ENCODE measurements at places on chromosomes 16 and 17.

- no peak for DNase-seq
Measured at GRCh38 chr17:17856386-17856785, 19.6 kb upstream of the SREBF1 start.

DNA sequence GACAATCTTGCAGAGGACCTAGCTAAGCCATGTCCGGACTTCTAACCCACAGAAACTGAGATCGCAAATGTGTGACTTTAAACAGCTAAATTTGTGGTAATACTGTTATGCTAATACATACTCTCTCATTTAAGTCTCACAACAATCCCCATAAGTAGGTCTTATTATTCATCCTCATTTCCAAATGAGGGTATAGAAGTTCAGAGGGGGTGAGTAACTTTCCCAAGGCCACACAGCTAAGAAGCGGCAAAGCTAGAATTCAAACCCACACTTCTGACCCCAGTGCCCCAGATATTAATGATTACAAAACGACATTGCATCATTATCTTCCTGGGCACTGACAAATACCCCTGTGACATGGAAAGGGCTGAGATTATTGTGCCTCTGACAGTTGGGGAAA, 81.4 kb downstream of the CNGB1 start:
- DNase-seq, result no peak

DNA sequence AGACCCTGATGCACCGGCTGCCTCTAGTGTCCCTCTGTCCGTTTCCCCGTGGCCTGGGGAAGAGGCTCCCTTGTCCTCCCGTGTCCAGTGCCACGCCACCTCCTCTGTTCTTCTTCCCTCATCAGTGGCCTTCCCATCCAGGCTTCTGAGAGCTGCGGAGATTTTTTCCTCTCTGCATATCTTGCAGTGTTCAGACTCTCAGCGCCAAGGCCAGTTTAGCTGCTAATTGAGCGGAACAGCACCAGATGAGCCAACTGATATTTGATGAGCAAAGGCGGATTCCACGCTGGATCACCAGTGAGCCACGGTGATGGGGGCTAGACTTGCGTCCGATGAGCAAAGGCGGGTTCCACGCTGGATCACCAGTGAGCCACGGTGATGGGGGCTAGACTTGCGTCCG, 257.6 kb downstream of the FOXL1 start:
- no peak for DNase-seq

GRCh38 chr17:16987830-16988601, 16.1 kb upstream of the TNFRSF13B start:
- DNase-seq, result peak; percentile 68

- DNase-seq, result no peak
Measured at GRCh38 chr17:39636587-39636926, 387 bp upstream of the STARD3 start.

- DNase-seq, result no peak
Measured at GRCh38 chr17:2551928-2552327, 40.2 kb upstream of the METTL16 start.

GRCh38 chr17:63337579-63337978, 108.5 kb downstream of the CYB561 start:
- DNase-seq, result no peak

DNA sequence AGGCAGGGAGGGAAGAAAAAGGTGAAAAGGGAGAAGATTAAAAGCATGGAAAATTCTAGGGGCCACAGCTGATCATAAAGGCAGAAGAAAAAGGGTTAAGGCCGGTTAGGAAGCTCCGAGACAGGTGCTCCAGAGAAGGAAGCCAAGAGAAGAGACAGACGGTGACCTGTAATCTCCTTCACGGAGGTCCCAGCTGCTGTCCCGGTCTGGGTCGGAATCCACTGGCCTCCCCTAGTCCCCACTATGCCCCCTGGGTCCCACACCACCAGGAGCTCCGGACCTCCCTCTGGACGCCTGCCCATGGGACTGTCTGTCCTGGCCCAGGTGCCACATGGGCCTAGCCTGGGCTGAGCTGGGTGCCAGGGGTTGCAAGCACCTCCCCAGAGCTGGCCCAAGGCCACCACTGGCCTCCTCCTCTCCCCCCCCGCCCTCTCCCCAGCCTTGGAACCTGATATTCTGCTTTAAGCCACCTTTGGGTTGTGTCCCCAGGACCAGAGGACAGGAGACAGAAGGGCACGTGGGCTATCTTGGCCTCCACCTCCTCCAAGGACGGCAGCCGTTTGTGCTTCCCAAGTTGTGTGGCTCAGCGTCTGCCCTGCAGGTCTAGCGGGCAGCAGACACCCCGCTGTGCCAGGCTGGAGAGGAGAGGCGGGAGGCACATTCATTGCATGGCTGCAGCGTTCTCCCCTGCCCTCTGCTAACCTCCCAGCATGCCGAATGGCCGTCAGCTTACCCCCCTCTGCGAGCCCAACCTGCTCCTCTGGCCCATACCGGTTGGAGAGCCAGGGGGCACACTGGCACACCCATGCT, 102.4 kb downstream of the ENGASE start:
- DNase-seq, result no peak

GRCh38 chr16:88747588-88748301, 37.3 kb downstream of the PIEZO1 start:
- DNase-seq, result peak; percentile 50

- no peak for DNase-seq
Measured at GRCh38 chr16:86107215-86107825, 208.4 kb downstream of the IRF8 start.

DNA sequence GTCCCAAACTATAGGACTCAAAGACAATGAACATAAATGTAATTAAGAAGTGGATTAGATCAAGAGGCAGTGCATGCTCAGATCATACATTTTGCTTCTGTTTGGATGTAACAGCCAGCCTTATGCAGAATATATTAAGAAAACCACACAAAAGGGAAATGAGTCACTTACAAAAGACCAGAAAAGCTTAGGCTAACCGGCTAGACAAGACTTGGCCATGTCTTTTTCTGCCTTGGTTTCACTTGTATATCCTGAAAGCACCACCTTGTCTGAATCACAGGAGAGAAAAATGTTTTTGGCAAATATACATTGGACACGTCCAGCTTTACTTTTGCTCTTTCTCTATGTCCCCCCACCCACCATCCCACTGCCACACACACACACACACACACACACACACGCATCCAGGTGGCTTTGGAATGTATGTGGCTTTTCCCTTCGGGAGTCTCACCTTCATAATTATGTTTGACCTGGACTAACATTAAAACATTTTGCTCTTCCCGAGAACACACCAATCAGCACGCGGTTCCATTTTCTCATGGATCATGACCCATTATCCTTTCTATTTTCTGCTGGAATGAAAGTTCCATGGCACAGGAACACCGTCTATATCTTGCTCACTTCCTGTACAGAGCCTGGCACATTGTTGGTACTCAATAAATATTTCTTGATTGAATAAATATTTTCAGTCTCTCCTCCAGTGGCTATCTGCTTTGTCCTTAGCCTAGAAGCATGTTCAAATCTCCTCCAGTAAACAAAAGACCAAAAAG, 64.6 kb downstream of the CDK5R1 start:
- no peak for DNase-seq

GRCh38 chr17:29051194-29051593, 8.3 kb downstream of the PIPOX start:
- no peak for DNase-seq

- DNase-seq, result no peak
Measured at GRCh38 chr16:31080035-31080629, 5.9 kb downstream of the ZNF646 start.

- no peak for DNase-seq
Measured at GRCh38 chr16:75105306-75106061, 11.1 kb downstream of the LDHD start.

- DNase-seq, result no peak
Measured at GRCh38 chr16:80344570-80344969, 196.2 kb upstream of the DYNLRB2 start.

DNA sequence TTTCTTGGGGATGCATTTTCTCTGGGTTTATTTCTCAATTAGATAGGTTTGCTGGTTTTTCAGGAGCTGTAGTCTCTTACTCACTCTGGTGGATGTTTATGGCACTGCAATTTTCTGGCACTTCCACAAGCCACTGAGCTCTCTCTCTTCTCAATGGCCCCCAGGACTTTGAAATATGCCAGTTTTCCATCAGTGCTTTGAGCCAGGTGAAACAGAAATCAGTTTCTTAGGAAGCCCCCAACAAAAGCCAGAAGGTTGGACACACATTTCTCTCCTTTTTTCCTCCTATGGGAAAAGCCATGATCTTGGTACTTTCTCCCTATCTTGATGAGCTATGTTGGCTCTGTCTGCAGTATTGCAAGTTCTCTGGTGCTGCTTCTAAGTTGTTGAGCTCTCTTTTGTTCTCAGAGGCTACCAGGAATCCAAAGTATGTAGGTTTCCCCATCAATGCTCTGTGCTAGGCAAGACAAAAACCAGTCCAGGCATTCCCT, 90.7 kb upstream of the SMIM36 start:
- no peak for DNase-seq

- DNase-seq, result no peak
Measured at GRCh38 chr16:80931801-80932707, 74.6 kb downstream of the CMC2 start.

DNA sequence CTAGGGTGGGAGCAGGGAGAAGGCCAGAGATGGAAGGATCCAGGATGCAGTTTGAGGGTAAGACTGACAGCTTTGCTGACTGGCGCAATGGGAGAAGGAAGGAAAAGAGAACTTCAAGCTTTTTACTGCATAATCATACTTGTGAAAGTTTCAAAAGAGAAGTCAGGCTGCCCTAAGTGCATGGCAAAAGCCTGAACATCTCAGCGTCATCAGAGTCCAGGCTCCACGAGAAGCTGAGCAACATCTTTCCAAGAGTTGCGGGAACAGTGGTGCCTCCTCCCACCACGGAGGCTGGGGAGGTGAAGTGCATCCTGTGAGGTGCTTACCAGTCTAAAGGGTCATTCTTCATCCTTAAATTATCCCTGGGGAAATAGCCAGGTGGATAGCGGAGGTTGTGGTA, 26.9 kb upstream of the SLC38A8 start:
- no peak for DNase-seq

DNA sequence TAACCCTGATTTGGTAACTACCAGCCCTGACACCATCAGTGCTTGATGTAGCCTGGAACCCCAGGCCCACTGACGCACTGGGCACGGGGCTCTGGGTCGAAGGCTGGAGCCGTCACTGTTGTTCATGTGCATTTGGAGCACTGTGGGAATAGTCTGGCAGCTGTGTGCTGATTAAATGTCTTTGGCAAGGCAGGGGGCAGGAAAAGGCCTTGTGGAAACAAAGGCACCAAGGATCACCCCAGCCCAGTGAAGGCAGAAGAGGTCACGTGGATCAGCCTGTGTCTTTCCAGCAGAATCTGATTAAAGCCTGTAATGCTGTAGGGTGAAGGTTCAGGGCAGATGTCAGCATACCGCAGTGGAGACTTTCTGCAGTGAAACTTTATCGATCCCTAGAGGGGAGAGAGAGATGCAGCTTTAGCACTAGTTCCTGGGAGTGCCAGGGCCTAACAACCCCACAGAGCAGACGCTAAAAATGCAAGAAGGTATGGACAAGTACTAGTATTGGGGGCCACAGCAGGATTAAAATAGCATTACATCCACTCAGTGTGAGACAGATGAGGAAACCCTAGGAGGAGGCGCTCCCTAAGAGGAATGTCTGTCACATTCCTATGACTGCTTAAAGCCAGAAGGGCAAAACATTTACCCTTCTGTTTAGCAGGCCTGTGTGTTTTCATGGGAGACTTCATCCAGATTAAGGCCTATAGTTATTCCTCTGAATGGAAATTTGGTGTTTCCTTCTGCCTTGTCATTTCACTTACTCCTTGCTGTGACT, 9.7 kb downstream of the ZNHIT3 start:
- no peak for DNase-seq

GRCh38 chr16:273547-274421, 2.0 kb downstream of the RGS11 start:
- no peak for DNase-seq

GRCh38 chr17:79741751-79742588, 11.2 kb downstream of the ENPP7 start:
- DNase-seq, result peak; percentile 77

- DNase-seq, result no peak
Measured at GRCh38 chr16:87115646-87116045, 201.5 kb downstream of the C16orf95 start.

DNA sequence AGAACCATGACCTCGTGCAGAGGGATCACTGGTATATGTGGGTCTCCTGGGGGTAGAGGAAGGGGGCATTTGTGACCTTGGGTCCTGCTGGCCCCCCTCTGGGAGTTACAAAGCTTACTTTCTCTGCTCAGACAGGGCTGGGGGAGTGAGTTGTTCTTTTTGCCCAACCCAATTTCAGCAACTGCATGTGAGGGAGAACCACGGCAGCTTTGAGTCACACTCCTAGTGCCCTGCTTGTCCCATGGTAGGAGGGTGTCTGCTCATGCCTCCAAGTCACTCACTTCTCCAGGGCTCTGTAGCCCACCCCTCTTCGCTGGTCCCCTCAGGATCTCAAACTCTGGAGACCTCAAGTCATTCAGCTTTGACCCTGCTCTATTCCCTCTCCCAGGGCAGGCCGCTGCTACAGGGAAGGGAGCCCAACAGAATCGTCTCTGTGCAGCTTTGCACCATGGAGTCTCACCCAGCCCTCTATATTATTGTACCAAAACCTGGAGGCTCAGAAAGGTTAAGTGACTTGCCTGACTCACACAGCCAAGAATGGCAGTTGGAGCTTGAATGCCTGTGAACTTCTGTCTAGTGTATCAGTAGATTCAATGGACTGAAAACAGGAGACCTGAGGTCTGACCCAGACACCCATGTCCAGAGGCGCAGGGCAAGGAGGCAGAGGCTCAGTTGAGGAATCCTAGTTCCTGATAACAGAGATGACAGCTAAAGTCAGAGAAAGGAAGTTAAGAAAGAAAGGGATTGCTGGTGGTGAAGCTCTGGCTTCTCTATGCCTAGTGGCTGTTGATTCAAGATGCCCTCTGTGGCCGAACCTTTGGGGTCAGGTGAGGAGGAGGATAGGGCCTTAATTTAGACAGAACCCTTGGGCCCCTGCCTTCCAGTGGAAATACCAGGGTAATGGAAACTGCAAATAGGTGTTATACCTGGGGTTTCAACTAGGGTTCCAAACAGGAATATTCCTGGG, 14.6 kb upstream of the ETV4 start:
- no peak for DNase-seq

GRCh38 chr16:12869698-12870427, 31.5 kb upstream of the SHISA9 start:
- no peak for DNase-seq

- DNase-seq, result no peak
Measured at GRCh38 chr17:35073991-35074627, 10.6 kb upstream of the RFFL start.

- no peak for DNase-seq
Measured at GRCh38 chr16:15897121-15897780, 8.8 kb upstream of the CEP20 start.

DNA sequence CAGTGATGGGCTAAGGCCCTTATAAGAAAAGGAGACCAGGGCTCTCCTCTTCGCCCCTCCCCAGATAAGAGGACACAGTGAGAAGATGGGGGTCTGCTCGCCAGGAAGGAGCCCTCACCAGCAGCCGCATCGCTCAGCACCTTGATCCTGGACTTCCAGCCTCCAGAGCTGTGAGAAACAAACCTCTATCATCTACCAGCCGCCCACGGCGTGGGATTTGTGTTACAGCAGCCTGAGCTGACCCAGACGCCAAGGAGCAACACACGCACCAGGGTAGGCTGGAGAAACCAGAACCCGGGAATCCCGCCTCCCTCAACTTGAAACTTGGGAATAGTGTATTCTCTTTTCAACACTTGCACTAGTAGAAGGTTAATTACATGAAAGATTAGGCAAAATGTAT, 4.2 kb upstream of the ZG16B start:
- DNase-seq, result no peak

- DNase-seq, result no peak
Measured at GRCh38 chr16:83409347-83409746, 398.4 kb upstream of the HSBP1 start.
